GM23338 (cell line): ENCODE measurements at places on chromosomes 7 and 10. TPM values are rescaled to one million over a fixed set of nuclear protein-coding genes. Genes with fewer than 3 reads are reported as not detected.

DNA sequence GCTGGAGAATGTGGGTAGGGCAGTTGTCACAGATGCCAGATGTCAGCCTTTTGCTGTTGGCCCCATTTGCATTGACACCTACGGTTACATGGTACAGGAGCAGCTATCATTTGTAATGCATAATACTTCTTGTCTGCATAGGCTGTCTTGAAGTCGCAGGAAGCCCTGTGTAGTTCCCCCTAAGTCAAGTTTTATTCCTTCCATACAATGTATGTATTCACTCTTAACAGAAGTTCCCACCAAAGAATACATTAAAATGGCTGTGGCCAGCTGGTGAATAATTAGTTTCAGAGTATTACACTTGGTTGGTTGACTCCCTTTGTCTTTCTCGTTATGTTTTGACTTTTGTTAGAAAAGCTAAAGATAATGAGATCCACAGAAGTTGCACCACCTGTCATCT lies 1169.0 kb downstream of the REEP3 start:
- no peak for DNase-seq
- H3K4me1 ChIP-seq, result no peaks in the 10 kb centered on the region
- H3K27ac ChIP-seq, result no peak overlapping the region
- H3K4me3 ChIP-seq, result no peak overlapping the region
- H3K36me3 ChIP-seq, result no peaks in the 10 kb centered on the region

- no peak overlapping the region for H3K27ac ChIP-seq
- no peaks in the 10 kb centered on the region for H3K36me3 ChIP-seq
- no peak overlapping the region for H3K4me3 ChIP-seq
- DNase-seq, result no peak
- H3K4me1 ChIP-seq, result peaks cover 18% of the 10 kb centered on the region
Observed at GRCh38 chr10:28468707-28469483, 64.0 kb upstream of the WAC start.

GRCh38 chr10:72470666-72471065 lies 115.9 kb upstream of the DNAJB12 start:
- H3K4me1 ChIP-seq, result no peaks in the 10 kb centered on the region
- no peak overlapping the region for H3K27ac ChIP-seq
- no peaks in the 10 kb centered on the region for H3K27me3 ChIP-seq
- peaks cover 3% of the 10 kb centered on the region; the same call in 1 of the 2 replicates for H3K36me3 ChIP-seq

DNA sequence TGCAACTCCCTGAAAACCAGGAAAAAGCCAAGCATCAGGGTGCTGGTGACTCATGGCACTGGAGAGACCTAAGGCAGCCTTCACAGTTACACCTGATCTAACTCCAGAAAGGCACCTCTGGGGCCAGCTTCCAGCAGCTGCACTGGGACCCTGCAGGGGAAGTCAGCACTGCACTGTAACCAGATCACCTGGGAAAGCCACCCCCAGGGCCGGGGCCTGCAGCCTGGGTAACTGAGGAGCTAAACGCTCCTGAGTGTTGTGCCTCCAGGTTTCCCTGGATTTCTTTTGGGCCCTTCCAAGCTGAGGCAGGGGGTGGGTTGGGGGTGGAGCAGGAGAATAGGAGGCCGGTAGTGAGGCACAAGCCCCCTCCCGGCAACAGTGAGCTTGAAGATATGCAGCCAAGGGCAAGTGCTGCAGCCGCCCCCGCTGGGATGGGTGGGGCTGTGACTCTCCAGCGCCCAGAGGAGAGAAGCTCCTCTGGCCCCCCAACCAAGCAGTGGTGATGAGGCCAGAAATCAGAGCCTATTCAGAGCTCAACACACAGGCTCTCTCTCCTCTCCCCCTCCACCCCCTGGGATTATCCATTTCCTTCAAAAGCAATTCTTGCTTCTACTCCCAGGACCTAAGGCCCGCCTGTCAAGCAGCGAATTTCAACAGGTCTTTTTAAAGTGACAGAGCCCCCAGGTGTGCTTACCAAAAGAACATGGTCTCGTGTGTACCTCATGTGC lies 2.6 kb downstream of the CXCL12 start:
- H3K36me3 ChIP-seq, result peaks cover 15% of the 10 kb centered on the region
- H3K4me1 ChIP-seq, result peaks cover 36% of the 10 kb centered on the region
- H3K27me3 ChIP-seq, result peaks cover 34% of the 10 kb centered on the region
- peak; percentile 68 for DNase-seq
- peak overlapping the region; percentile 95 for H3K27ac ChIP-seq

DNA sequence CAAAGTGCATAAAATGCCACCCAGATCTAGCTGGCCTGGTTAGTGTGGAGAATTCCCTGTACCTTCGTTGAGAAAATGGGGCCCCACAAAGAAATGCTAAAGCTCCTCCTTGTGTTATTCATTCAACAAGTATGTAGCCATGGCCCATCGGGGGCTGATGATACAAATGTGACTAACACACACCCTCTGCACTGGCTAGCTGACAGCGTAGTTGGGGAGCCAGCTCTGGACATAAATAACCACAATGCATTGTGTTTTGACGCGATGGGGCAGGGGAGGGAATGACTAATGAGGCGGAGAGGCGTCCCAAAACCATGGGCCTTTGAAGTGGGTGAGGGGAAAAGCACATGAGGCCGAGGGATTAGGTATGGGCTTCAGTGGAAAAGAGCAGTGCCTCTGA lies 28.2 kb upstream of the ASL start:
- no peak overlapping the region for H3K4me3 ChIP-seq
- H3K27ac ChIP-seq, result no peak overlapping the region
- no peaks in the 10 kb centered on the region for H3K4me1 ChIP-seq
- peaks cover 21% of the 10 kb centered on the region for H3K27me3 ChIP-seq
- H3K36me3 ChIP-seq, result no peaks in the 10 kb centered on the region
- DNase-seq, result no peak

The CUX1 gene
- total RNA-seq, result 41.4 and 64.0 TPM in 2 replicates

The ZNF727 gene
- total RNA-seq, result not detected in 2 replicates

The ENTPD7 gene
- total RNA-seq, result 11.8 and 12.6 TPM in 2 replicates

The RET gene
- total RNA-seq, result 6.7 and 9.8 TPM in 2 replicates
